ENCODE measurements at places on chromosomes 2 and 18.

GRCh38 chr2:103669531-103669930, 907.7 kb downstream of the TMEM182 start:
- no peak for DNase-seq

GRCh38 chr18:36692921-36693332, 135.9 kb downstream of the TPGS2 start:
- DNase-seq: no peak

- DNase-seq: no peak
These were observed 43.5 kb downstream of the RRM2 start for GRCh38 chr2:10165861-10166675.

DNA sequence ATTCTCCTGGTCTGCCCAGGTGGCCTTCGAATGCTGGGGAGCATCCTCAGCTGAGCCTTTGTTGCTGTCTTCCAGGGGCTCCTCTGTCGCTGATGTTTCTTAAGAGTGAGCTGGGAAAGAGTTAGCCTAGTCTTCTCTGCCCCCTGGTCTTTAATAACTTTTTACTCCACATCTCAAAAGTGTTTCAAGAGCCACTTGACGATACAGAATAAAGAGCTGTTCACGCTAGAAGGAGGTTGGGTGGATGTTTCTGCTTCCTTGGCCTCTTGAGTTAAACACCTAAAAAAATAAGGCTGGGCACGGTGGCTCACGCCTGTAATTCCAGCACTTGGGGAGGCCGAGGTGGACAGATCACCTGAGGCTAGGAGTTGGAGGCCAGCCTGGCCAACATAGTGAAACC, 2.8 kb upstream of the BUB1 start:
- DNase-seq: no peak

DNA sequence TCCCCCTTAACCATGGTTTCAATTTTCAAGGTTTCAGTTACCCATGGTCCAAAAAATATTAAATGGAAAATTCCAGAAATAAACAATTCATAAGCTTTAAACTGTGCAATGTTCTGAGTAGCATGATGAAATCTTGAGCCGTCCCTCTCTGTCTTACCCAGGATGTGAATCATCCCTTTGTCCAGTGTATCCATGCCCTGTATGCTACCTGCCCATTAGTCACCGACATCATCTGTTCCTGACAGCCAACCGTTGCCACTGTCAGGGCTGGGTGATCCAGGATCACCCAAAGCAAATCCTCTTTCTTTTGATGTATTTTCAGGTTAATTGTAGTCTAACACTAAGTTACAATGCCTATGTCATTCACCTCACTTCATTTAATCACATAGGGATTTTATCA, 15.7 kb upstream of the OLA1 start:
- no peak for DNase-seq

GRCh38 chr2:105575499-105576025, 169.2 kb upstream of the NCK2 start:
- no peak for DNase-seq
